ENCODE measurements at places on chromosomes 11 and 22.

GRCh38 chr11:115657586-115657985 is 153.4 kb upstream of the CADM1 start:
- H3K27ac ChIP-seq = no peak overlapping the region
- H3K4me1 ChIP-seq = no peaks in the 10 kb centered on the region
- H3K27me3 ChIP-seq = peaks cover 24% of the 10 kb centered on the region
- no peaks in the 10 kb centered on the region for H3K36me3 ChIP-seq
- no peak overlapping the region for H3K4me3 ChIP-seq

DNA sequence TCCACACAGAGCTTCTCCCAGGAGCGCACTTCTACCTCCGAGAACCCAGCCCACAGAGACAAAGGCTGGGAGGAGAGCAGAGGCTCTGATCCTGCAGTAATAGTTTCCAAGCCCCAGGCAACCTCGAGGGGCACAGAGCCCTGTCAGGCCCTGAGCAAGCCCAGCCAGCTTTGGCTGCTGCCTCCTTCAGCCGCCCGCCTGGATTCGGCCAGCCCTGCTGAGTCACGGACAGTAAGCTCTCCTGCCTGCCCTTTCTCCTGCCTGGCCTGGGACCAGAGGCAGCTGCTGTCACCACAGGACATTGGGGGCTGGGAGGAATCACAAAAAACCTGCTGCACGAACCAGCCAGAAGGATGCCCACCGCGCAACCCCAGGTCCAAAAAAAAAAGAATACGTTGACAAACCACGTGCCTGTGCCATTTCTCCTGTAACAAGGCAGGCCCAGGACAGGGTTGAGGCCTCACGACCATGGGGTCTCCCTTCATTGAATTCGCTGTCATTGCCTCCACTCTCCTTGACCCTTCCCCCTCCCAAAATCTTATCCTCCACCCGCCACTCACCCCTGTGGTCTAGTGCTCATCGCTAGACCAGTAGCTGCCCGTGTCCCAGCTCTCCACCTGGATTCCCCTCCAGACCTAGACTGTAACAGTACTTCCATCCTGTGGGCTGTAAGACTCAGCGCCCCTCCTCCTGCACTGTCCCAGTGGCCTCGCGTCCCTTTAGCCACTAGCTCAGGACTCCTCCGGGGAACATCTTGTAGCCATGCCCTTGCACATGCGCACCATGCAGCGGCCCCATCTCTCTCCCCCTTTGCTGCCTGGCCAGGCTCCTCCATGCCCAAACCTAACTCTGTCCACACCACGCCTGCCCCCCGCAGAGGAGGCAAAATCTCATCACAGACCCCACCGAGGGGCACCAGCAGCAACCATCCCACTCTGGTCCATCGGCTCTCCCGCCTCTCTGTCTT is 7.4 kb upstream of the SLC22A12 start:
- DNase-seq = no peak
- no peaks in the 10 kb centered on the region for H3K4me1 ChIP-seq
- H3K4me3 ChIP-seq = no peak overlapping the region
- peaks cover under 1% of the 10 kb centered on the region for H3K36me3 ChIP-seq

DNA sequence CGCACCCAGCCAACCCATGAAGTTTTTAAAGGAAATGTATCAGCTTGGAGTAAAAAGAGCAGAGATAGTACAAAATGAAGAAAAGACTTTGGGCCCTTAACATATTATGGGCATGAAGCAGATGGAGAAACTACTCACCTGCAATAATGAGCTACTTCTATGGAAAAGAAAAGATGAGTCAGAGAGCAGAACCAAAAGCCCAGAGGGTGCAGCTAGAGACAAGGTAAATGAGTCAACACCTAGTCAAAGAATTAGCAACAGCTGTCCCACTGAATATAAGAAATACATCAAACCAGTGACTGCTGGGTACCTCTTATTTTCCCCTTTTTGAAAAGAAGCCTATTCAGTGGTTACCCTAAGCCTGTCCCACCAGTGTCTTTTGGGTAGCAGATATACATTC is 61.8 kb downstream of the RPL27A start:
- DNase-seq = peak; percentile 18
- H3K27me3 ChIP-seq = peaks cover 31% of the 10 kb centered on the region
- peaks cover 15% of the 10 kb centered on the region for H3K4me1 ChIP-seq
- H3K36me3 ChIP-seq = no peaks in the 10 kb centered on the region
- peak overlapping the region; percentile 8 for H3K4me3 ChIP-seq

DNA sequence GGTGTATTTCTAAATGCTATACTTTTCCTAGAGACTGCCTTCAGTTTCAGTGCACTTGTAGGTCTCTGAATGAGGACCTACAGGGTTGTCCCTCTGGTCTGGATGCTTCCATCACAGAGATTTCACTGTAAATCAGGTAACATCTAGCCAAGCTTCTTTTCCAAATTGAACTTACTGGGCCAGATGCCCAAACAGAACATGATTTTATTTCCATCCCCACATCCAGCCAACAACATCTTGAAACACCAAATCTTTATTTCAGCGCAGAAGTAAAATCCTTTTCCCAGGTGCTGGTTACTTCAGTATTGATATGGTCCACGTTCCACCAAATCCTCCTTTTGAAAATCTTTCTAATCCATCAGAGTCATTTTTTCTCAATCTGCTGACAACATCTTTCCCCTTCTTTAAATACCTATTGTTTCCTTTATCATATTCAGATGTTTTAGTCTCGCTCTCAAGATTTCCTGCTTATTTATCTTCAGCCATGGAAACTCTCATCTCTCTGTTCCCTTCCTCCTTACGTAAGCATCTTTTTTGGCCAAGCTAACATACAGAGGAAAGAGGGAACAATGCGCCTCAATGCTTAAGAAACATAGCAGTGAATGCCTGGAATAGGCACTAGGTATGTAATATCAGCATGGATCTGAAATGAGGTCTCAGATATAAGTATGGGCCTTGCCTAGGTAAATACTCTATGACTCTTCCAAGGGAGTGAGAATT is 201.2 kb upstream of the MTNR1B start:
- H3K4me1 ChIP-seq = peaks cover 9% of the 10 kb centered on the region
- H3K36me3 ChIP-seq = no peaks in the 10 kb centered on the region
- no peak overlapping the region for H3K27ac ChIP-seq
- DNase-seq = no peak
- H3K27me3 ChIP-seq = peaks cover 35% of the 10 kb centered on the region
- H3K4me3 ChIP-seq = no peak overlapping the region

DNA sequence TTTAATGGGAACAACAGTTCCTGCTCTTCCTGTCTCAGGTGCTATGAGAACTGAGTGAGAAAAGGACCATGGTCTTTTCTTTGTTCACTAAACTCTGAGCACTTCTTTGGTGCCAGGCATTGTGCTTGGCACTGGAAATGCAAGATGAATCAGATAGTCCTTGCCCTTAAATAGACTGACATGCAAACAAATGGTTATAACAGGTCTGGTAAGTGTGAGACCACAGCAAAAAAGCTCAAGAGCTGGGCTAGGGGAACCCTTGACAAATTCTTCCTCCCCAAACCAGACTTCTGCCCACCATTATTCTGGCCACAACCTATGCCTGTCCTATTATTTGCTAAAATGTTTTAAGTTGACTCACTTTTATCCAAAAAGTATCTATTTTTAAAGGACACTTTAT is 5.1 kb downstream of the SLC43A3 start:
- H3K27me3 ChIP-seq = no peaks in the 10 kb centered on the region
- H3K4me1 ChIP-seq = peaks cover 89% of the 10 kb centered on the region
- H3K4me3 ChIP-seq = no peak overlapping the region
- H3K36me3 ChIP-seq = peaks cover 31% of the 10 kb centered on the region

DNA sequence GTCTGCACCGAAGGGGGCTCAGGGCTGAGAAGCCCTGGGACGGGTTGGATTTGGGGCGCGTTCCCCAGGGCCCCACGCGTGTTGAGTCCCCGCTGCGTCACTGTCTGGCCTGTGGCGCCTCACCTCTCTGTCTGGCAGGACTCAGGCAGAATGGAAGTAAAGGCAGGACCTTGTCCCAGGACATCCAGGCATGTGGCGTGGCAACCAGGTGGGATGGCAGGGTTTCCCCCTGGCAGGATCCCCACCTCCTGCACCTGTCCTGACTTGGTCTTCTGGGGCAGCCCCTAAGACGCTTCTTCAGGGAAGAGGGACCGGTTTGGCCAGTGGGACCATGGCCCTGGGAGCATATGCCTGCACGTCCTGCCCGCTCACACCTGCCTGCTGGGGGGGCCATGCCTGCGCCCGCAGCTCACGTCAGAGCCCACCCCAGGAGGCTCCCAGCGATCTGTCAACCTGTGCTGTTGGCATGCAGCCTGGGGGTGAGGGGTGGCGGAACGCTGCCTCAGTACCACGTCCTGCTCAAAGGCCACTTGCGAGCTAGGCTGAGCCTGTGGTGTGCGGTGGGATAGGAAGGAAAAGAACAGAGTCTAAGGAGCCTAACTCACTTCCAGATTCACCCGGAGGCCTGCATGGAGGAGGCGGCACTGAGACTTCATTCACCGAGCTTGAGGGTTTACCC is 72.7 kb downstream of the KCNQ1 start:
- H3K36me3 ChIP-seq = no peaks in the 10 kb centered on the region
- H3K4me1 ChIP-seq = no peaks in the 10 kb centered on the region
- no peaks in the 10 kb centered on the region for H3K27me3 ChIP-seq
- H3K4me3 ChIP-seq = no peak overlapping the region
- no peak for DNase-seq
- H3K27ac ChIP-seq = no peak overlapping the region

DNA sequence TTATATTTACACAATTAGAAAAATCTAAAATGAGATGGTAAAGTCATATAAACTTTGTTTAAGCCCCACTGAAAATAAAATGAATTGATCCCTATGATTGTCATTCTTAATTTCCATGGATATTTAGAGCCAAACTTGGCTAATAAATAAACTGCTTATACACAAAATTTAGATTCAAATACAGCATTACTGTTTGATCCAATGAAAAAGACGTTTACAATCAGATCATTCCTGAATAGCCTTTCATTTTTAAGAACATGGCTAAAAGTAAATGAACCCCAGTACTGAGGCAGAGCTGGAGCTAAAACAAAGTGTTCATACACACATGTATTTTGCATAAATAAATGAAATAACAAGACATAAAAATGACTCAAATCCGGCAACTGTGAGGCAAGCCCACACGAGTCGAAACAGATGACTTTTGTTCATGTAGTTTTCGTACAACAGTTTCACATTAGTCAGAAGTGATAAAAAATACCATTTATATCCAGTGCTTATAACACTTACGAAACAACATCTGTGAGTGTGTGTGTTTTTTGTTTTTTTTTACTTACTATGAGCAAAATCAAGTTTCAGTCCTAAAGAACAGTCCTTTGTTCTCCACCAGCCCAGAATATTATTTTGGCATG is 386.5 kb downstream of the SOX6 start:
- no peak for DNase-seq
- H3K4me3 ChIP-seq = no peak overlapping the region
- H3K36me3 ChIP-seq = no peaks in the 10 kb centered on the region
- H3K4me1 ChIP-seq = no peaks in the 10 kb centered on the region
- H3K27me3 ChIP-seq = no peaks in the 10 kb centered on the region
- no peak overlapping the region for H3K27ac ChIP-seq

- no peak for DNase-seq
- no peak overlapping the region for H3K4me3 ChIP-seq
- H3K36me3 ChIP-seq = no peaks in the 10 kb centered on the region
- H3K27me3 ChIP-seq = peaks cover 4% of the 10 kb centered on the region
Observed at GRCh38 chr11:123103326-123103980, 41.5 kb upstream of the HSPA8 start.

- DNase-seq = no peak
- peaks cover 8% of the 10 kb centered on the region for H3K4me1 ChIP-seq
- H3K27me3 ChIP-seq = no peaks in the 10 kb centered on the region
- H3K36me3 ChIP-seq = no peaks in the 10 kb centered on the region
- no peak overlapping the region for H3K4me3 ChIP-seq
Observed at GRCh38 chr22:46390652-46391301, 55.3 kb downstream of the TRMU start.

All from activated T-cell treated with anti-CD3 and anti-CD28 coated beads, Interleukin-2, amount 50 U/mL, for 72 hours (primary cell).